ENCODE measurements at places on chromosomes 2 and 18. TPM values are rescaled to one million over a fixed set of nuclear protein-coding genes. Genes with fewer than 3 reads are reported as not detected.

Gene ZSWIM2
- total RNA-seq = not detected

DNA sequence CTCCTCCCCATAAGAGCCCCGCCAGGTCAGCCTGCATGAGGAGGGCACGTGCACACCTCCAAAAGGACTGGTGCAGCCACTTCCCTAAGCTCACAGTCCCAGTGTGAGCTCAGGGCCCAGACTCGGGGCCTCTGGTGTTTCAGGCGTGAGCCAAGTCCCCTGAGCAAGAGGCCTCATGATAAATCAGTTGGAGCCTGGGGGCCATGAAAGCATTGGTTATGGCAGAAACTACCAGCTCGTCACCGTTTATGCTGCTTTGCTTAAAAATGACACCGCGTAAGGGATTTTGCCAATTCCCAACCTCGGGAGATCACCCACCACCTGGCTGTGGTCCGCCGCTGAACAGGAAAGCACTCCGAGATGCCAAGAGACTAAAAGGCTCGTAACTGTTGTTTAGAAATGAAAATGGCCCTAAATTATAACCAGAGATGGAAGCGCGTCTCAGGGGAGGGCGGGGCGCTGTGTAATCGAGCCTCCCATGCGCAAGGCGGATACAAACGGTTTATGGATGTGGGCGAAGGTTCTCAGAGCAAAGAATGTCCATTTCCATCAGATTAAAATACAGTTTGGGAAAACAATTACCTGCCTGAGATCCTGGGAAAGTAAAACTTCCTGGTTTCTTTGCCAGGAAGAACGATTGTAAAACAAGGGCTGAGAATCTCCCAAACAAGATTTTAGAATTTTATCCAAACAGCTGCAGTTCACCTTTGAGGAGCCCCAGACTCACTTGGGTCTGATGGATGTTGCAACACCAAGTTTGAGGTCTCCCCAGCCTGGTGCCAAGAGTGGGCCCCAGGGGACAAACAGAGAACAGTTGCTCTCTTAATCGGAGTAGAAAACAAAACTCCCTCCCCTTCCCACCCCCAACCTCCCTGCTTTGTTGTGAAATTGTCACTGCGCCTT, 141.4 kb downstream of the BCL2 start:
- DNase-seq = peak; percentile 86

GRCh38 chr2:47484396-47484795, 81.4 kb downstream of the MSH2 start:
- DNase-seq = no peak

Gene UGT1A3
- not detected for total RNA-seq

DNA sequence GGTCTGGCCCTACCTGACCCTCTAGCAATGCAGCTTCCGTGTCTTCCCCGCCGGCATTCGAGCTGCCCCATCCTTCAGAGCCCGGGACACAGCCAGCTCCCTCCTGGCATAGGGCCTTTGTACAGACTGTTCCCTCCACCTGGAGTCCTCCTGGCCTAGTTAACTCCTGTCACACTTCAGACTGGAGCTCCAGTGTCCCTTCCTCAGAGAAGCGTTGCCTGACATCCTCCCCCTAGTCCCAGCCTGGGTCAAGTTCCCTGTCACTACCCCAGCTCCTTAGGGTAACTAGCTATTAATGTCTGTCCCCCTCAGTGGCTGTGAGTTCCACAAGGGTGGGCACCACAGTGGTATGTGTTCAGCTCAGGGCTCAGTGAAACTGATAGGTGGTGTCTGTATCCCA, 45.5 kb upstream of the LOXHD1 start:
- no peak for DNase-seq

DNA sequence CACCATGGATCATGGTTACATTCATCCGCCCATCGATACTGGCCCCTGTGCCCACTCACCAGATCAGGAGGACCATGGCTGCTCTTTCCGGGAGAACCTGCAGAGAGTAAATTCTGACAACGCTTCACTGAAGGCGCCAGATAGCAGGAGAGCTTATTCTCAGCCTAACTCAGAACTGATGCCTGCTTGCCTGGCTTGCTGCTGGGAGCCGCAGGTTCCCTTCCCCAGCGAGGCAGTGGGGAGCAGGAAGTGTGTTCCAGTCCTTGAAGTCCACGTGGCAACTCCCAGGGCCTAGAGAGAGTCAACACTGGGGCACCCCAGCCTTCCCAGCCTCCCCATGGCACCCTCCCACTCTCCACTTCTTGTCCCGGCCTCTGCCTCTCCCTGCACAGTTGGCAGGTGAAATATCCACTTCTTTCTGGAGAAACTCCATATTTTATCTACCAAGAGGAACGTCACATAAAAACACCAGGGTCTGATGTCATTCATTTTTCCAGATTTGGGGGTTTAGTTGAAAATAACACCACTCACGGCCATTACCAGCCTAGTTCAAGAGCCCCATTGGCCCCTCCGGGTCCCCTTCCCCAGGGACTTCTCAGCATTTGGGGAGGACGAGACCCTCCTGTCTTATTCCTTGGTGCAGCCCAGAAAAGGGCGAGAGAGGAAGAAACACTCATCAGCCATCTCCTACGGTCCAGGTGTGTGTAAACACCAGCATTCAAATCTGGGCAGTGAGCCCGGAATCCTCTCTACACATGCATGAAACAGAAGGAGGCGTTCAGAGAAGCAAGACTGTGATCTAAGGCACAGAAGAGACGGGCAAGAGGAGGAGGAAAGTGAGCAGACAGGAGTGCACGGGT, 3.5 kb upstream of the TUBB6 start:
- DNase-seq = no peak

Gene PGAP1
- 14.9 TPM for total RNA-seq

DNA sequence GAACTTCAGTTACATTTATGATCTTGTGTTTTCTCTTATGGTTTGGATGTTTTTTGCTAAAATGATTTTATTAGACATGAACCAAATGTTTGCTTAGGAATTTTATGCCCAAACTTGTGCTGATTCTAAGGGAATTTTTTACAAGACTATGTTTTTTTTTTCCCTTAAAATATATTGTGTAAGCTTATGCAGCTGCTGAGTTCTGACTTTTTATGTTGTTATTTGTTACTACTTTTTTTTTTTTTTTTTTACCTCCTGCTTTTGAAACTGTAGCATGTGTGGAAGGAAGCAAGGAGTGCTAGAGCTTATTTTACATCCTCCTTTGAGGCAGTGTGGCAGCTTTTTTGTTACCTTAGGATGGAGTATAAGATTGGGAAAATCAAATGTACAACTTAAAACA, 6.0 kb upstream of the DNAH7 start:
- DNase-seq = no peak

GRCh38 chr2:201432621-201433393, 18.5 kb downstream of the TRAK2 start:
- peak; percentile 54 for DNase-seq

Gene LIPG
- total RNA-seq = 37.3 TPM

GRCh38 chr2:85892216-85892944, 3.6 kb upstream of the ST3GAL5 start:
- no peak for DNase-seq

Gene PAX8
- 1.3 TPM for total RNA-seq

GRCh38 chr2:183919167-183919566, 679.2 kb upstream of the ZNF804A start:
- DNase-seq = no peak
